Common myeloid progenitor, CD34-positive (primary cell): ENCODE measurements at places on chromosomes 3 and 15.

DNA sequence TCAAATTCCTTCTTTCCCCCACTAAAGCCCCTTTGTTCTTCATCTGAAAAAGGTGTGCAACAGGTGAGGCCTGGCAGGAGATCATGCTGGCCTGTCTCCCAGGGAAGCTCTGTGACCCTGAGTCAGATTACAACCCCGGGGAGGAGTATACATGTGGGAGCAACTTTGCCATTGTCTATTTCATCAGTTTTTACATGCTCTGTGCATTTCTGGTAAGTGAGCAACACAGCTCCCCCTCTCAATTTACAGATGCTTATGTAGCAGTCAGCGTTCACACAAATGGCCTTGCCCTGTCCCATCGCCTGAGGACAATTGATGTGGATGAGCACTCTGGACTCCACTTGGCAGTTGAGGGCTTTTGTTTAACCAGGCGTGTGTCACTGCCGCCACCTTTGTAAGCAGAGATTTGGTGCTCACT is 70.4 kb downstream of the CHDH start:
- DNase-seq: no peak

DNA sequence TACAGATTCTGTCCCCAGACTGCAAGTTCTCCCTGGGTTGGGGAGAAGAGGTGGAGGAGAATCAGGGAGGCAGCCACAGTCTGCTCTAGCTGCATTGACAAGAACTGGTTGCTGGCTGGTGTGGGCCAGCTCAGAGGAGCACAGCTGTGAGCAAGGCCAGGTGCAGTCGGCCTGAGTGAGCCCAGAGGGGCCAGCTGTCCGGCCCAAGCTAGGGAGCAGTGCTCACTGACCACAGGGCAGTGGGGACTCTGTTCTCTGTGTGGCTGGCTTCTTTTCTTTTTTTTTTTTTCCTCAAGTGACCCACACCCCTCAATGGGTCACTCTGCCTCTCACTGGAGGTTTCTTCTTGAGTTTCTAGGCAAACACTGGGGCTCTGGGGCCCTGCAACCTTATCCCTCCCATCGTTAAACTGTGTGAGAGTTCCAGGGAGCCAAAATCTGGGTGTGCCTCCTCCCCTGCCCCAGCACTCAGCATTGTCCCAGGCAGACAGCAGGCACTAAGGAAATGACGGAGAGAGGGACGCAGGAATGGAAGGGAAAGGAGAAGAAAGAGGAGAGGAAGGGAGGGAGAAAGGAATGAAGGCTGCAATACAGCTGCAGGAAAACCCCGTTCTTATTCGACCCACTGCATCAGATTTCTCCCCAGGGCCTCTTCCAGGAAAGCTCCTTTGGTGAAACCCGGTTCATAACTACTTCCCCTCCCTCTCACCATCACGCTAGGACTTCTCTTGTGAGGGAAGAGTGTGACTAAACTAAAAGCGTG is 37.7 kb upstream of the HES1 start:
- no peak for DNase-seq

DNA sequence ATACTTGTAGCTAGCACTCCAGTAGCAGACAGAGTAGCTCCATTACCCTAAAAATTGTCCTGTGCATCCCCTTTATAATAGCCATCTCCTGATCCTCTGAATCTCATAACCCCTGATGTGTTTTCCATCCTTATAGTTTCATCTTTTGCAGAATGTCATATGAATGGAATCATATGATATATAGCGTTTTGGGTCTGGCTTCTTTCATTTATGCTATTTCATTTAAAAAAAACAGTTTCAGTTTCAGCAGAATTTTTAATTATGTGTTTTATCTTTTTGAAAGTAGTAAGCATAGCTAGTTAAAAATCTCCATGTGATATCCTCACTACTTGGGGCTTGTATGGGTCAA is 132.7 kb downstream of the KLF13 start:
- no peak for DNase-seq

- no peak for DNase-seq
These were observed 166.6 kb downstream of the SHQ1 start for GRCh38 chr3:72681598-72681997.
